ENCODE measurements at places on chromosomes 7 and 10.

- no peak for DNase-seq
Observed at GRCh38 chr7:29494350-29494749, 69.3 kb upstream of the PRR15 start.

DNA sequence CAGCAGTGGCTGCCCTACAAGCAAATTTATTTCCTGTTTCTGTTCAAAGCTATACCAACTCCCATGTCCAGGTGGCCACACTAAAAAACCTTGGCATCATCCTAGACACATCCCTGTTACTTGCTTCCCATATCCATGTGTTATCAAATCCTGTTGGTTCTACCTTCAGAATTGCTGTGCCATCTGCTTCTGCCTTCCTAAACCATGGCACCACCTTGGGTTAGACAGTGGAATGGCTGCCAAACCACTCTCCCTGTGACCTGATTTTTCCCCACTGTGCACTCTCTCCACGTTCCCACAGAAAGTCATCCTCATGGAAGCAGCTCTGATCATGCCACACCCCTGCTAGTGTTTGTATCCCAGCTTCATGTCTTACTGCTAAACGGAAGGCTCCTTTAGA is 697.6 kb upstream of the GALNT17 start:
- no peak for DNase-seq

DNA sequence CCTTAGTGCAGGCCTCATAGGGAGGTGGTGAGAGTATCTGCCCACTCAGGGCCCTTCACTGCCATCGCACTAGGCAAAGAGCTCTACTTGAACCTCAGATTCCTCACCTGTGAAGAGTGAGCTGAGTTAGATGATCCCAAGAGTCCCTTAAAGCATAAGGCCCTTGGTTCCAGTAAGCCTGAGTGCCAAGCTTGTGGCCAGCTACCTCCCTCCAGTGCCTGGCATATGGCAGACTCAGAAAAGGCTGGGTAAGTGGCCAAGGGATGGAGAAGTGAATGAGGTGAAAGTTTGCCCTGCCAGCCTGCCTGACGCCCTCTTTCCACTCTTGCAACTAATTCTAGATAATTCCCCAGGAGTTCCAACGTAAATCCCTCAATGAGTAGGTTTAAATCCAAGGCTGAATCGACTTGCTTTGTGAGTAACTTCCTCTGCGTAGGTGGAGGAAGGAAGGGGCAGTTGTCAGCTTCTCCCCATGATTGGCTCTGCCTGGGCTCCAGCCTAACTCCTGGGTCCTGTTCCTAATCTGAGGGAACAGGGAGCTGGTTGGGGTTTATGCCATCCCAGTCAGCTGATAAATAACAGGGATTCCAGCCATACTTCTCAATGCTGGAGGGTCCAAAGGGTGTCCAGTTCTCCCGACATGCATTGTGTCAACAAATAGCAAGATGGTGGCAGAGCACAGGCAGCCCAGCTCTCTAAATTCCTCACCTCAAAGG is 14.2 kb downstream of the DUSP5 start:
- DNase-seq = no peak

DNA sequence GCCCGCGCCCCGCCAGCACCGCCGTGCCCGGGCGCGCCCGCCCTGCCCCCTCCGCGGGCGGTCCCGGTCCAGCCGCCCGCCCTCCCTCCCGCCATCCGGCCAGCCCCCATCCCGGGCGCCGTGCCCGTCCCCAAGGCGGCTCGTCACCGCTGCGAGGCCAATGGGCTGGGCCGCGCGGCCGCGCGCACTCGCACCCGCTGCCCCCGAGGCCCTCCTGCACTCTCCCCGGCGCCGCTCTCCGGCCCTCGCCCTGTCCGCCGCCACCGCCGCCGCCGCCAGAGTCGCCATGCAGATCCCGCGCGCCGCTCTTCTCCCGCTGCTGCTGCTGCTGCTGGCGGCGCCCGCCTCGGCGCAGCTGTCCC is at the start of gene HTRA1:
Gene HTRA1 (plus strand): TSS at position 187 of the 362 bp plus-strand sequence. CDS start 100 bp downstream, at position 287.
- DNase-seq = no peak

GRCh38 chr10:43251419-43252165 is 15.3 kb downstream of the RASGEF1A start:
- no peak for DNase-seq

GRCh38 chr7:34087892-34088891 is 182.9 kb downstream of the BMPER start:
- DNase-seq = no peak

DNA sequence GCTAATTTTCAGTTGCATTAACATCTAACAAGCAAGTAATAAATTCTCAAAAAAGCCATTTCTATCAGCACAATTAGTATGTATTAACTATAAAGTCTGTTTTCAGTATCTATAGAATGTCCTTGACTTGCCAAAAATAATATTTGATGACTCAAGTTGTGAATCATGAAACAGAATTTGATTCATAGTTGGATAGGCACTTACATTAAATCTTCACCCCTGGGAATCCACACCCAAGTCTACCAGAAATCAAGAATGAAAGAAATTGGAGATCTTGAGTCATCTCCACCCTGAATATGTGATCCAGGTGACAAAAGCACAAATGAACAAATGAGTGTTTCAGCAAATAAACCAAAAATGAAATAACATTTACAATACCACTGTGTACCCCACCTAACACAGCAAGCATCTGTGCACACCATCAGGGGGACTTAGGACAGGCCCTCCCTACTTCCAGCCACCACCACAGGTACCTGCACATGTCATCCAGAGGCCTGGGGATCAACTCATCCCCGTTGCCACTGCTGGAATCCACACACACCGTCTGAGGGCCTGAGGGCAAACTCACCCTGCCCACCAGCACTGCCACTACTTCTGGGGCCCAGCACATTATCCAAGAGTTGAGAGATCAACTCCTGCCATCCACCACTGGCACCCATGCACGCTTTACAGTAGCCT is 160.1 kb downstream of the MTERF1 start:
- DNase-seq = no peak

DNA sequence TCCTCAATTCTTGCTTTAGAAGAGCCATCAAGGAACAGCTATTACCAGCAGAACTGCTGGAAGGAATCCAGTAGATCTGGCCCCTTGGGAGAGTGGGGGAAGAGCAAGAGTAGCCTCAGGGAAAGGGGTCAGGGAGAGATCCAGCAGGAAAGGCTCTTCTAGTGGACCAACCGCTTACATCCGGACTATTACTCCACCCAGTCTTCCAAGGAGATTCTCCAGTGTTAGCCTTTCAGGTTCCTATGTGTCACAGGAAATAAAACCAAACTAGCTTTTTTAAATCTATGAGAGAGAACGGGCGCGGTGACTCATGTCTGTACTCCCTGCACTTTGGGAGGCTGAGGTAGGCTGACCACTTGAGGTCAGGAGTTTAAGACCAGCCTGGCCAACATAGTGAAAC is 34.3 kb downstream of the TET1 start:
- DNase-seq = no peak

- no peak for DNase-seq
Observed at GRCh38 chr10:60488111-60488669, 98.5 kb upstream of the ANK3 start.

DNA sequence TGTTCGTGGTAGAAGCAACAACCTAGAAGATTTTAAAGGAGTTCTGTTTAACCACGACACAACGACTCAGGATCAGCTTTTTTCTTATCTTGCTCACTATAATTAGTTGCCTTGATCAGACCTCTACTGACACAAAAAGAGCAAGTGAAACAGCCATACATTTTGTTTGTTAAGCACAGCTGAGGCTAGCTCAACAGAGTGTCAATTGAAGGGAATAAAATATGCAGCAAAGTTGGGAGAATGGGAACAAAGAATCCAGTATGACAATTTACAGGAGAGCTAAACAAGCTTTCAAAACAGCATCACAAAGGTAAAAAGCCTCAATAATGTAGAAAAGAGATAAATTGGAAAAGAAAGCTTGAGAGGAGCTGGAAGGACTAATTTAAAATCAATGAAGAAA is 40.5 kb upstream of the HERPUD2 start:
- DNase-seq = no peak

- no peak for DNase-seq
Observed at GRCh38 chr10:112497347-112497950, 50.4 kb downstream of the VTI1A start.

DNA sequence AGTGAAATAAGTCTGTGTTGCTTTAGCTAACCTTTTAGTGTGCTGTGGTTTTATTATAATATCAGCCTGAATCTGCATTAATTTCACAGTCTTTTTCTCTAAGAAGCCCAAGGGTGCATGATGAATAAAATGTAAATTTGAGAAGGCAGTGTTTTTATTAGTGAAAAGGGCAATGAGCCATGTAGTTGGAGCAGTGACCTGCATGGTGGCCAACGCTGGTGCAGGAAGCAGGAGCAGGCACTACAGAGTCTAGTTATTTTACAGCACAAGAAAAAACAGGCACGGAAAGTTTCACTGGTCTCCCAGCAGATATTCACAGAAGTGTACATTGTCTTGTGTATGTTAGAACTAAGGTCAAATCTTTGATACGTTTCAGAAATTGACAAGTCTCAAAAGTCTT is 247.8 kb downstream of the CELF2 start:
- no peak for DNase-seq

DNA sequence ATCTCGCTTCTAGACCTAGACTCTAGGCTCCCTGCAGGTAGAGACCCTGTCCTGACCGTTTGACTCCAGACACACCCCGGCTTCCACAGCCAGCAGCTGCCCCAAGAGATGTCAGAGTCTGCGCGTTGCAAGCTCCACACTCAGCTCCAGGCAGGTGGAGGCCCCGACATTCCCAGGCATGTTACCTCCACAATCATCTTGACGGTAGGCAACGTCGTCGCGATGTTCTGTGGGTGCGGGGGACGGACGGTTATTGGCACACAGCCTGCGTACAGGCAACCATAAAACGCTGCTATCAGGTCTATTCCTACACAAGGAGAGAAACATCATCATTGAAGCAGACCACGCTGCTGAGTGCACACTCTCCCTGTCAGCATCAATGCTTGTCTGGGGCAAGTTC is 213.2 kb downstream of the ZMYND11 start:
- DNase-seq = no peak

DNA sequence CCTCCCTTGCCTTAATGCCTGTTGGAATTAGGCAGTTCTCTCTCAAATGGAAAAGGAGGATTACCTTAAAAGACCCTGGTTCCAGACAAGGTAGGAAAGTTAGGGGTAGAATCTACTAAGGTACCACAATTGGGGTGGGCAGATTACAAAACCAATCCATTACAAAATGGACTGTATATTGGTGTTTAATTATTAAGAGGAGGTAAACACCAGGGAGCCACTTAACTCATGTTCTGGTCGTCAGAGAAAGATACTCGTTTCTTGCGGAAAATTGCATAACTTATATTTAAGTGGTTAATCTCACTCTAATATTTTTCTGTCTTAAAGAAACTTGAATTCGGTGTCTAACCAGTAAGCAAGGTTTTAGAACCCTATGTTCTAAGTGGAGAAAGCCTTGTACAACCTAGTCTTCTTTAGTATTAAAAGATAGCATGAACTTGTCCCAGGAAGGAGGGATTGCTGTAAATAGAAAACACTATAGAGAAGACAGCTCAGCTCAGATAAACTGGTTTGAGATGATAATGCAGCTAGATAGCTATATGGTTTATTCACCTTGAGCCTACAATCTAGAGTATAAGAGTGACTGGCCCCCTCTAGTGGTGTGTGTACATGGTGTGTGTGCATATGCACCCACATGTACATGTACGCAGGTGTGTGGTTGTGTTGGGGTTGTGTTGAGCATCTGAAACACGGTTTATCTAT is 58.0 kb upstream of the STRIP2 start:
- no peak for DNase-seq

DNA sequence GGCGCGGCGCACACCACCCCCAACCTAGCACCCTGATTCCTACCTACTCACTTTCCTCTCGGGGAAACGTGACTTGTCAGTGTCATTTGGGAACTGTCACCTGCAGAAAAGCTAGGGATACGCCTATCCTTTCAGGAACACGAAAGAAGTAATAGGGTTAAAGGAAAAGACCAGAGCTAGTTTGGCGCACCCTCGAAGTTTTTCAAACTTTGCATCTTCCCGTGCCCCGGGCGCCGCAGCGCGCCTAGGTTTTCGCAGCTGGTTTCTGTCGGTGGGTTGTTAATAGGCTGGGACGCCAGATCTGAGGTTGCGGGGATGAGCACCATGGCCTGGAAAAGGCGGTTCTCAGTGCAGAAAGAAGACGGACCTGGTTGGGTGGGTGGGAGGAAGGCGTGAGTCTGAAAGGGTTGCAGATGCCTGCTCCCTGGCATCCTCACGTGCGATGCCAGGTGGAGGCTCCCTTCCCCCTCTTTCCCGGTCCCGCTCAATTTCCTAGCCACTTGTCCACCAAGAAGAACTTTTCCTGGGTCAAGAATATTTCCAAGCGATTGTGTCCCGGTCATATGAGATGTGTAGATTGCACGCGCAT is 568 bp upstream of the MEOX2 start:
- DNase-seq = no peak

GRCh38 chr10:109183366-109183765 is 739.9 kb downstream of the XPNPEP1 start:
- DNase-seq = no peak

DNA sequence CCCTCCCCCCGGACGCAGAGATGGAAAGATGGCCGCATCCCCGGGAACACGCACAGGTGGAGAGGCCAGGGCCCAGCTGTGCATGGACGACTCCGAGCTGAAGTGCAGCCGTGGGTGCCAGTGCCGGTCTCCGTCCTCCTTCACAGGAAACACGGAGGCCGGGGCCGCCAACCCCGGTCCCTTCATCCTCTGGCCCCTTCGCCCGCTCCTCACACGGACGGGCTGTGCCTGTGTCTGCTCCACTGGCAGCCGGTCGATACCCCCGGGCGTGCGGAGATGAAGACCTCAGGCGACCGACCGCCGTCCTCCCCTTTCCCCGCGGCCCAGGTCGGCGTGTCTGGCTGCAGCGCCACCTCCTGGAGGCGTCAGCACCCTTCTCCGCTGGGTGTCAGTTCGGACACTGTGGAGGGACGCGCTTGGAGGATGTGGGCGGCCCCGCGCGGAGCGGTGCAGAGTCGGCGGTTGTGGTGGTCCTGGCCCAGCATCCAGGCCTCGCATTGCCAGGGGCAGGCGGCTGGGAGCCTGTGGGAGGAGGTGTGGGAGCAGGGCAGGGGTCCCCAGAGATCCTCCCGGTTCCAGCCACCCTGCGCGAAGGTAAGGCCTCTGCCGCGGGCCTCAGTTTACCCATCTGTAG is 9.9 kb downstream of the ZNF511 start:
- DNase-seq = no peak

DNA sequence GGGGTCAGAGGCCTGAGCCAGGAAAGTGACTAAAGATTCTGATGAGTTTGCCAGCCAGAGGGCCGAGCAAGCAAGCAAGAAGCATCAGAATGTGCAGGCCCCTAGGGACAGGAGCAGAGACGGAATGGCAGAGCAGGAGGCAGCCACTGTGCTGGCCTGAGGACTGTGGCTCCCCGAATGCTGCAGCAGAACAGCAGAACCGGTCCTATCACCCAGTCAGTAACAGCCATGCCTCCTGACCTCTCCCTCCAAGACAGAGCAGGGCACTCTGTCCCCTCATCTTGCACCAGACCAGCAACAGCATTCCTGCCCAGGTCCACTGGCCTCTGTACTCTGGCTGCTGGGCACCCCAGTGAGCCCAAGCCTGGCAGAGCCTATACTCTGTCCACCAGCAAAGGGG is 85.9 kb downstream of the ARHGAP22 start:
- no peak for DNase-seq

DNA sequence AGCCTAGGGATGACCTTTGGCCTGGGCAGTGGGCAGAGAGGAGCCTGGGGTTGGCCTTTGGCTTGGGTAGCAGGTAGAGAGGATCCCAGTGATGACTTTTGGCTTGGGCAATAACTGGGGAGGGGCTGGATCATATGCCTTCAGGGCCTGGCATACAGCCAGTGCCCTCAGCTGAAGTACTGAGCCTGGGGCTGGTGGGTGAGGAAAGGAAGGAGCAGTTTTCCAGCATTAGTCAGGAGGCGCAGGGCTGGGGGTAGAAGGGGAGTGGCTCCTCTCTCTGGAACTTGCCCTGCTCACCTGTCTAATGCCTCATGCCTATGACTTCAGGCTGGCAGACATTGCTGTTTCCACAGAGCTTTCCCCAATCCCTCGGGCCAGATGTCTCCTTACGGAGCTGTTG is 15.2 kb upstream of the COMTD1 start:
- DNase-seq = no peak

Measured in stimulated activated CD4-positive, alpha-beta T cell treated with anti-CD3 and anti-CD28 coated beads, Interleukin-1b, Interleukin-23, amount 100 ng/mL, for 1 hour (primary cell).